Thoracic aorta (tissue), 2 donors: ENCODE measurements at places on chromosomes 12 and 14. TPM values are rescaled to one million over a fixed set of nuclear protein-coding genes. Genes with fewer than 3 reads are reported as not detected.

TAS2R42 gene
- not detected for total RNA-seq

RTN1 gene
- 66.5 TPM for total RNA-seq

CACNB3 gene
- 17.8 TPM for total RNA-seq

LTBP2 gene
- total RNA-seq = 674 TPM

PIWIL1 gene
- not detected for total RNA-seq

KRT74 gene
- not detected for total RNA-seq

RAB35 gene
- 30.3 TPM for total RNA-seq

SERPINA5 gene
- total RNA-seq = 4.4 TPM

FGD4 gene
- 61.6 TPM for total RNA-seq

RD3L gene
- not detected for total RNA-seq

LYZ gene
- total RNA-seq = 99.9 TPM

TPPP2 gene
- total RNA-seq = not detected

SLIRP gene
- 347 TPM for total RNA-seq

TRIP11 gene
- total RNA-seq = 36.8 TPM

BDKRB1 gene
- not detected for total RNA-seq

LRCOL1 gene
- not detected for total RNA-seq

DNAJC22 gene
- 0.68 TPM for total RNA-seq

EPS8 gene
- total RNA-seq = 139 TPM

NRDE2 gene
- total RNA-seq = 21.2 TPM

PMEL gene
- total RNA-seq = 0.99 TPM

POTEM gene
- total RNA-seq = not detected

NANOG gene
- 0.35 TPM for total RNA-seq

CFAP54 gene
- total RNA-seq = 1.1 TPM

IL22 gene
- total RNA-seq = not detected

TMEM119 gene
- total RNA-seq = 4.6 TPM

RBMS2 gene
- 33.4 TPM for total RNA-seq

CCDC196 gene
- not detected for total RNA-seq

KERA gene
- total RNA-seq = not detected

PARP11 gene
- total RNA-seq = 2.8 TPM

CLEC1B gene
- not detected for total RNA-seq

POTEG gene
- total RNA-seq = not detected

ARHGDIB gene
- 199 TPM for total RNA-seq

FAM181A gene
- not detected for total RNA-seq

NACA gene
- total RNA-seq = 509 TPM
